ENCODE measurements at places on chromosomes 3 and 15.

DNA sequence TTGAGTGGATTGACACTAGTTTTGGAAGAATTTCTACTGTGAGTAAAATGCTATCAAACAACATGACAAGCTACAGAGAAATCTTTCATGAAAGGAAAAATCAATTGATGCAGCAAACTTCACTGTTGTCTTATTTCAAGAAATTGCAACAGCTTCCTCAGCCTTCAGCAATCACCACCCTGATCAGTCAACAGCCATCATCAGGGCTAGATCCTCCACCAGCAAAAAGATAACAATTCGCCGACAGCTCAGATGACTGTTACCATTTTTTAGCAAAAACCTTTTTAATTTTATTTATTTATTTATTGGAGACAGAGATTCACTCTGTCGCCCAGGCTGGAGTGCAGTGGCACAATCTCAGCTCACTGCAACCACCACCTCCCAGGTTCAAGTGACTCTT is 44.0 kb downstream of the MLH1 start:
- DNase-seq, result no peak

- peak; percentile 67 for DNase-seq
Measured at GRCh38 chr15:75801859-75802593, 41.2 kb upstream of the UBE2Q2 start.

DNA sequence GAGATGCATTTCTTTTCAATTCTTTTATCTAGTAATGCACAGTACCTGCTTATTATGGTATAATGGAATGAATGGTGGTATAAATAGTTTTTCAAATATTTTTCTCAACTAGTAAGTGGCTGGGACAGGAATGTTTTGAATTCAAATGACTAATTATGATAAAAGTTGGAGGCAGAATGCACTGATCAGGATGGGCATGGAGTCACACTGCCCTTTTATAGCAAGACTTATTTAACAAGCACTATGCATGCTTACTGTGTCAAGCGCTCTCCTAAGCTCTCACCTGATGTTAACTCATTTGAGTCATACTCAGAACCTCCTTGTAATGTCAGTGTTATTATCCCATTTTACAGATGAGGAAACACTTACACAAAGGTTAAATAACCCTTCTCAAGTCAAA is 221.8 kb downstream of the FEZF2 start:
- DNase-seq, result peak; percentile 43

DNA sequence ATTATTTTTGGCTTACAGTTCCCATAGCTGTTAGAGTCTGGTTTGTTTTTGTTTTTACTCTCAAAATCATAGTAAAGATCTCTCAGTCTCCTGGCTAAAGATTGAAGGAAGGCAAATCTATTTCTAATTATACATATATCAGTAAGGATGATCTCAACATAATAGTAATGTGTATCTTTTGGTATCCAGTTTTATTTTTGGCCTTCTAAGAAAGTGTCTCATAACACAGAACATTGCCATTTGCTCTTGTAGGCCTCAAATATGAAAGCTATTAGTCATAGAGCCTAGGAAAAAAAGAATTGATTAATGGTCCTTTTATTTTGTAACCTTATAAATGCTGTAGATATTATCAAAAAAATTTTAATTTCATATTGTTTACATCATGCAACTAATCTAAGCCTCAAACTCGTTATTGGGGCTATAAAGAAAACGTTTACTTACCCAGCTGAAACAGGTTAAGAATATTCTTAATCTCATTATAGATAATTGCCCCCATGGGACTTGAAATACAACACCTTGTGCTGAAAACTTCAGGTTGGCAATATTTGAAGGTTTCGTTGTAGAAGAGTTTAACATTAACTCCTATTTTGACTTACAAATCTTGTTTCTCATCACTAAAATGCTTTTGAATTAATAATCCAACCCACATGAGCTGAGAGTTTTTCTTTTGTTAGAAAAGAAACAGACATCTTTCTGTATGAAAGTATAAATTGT is 16.7 kb downstream of the FBXO45 start:
- DNase-seq, result no peak

DNA sequence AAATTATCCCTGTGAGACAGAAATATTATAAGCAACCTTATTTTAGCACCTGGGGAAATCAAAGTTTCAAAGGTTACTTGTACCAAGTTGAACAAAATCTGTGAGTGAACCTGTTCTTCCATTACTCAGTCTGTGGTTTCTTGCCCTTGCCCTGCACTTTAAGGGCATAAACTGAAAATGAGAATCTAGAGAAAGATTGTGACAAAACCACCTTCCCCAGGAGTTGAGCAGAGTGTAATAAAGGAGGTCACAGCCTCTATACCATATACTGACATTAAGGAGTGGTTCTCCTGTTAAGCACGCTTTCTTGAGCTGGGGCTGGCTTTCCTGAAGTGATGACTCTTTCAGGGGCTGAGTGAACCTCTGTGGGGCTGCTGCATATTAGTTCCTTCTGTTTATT is 143.4 kb downstream of the PDCD6IP start:
- DNase-seq, result no peak

- DNase-seq, result no peak
Measured at GRCh38 chr3:164365242-164365641, 713.1 kb downstream of the SI start.

DNA sequence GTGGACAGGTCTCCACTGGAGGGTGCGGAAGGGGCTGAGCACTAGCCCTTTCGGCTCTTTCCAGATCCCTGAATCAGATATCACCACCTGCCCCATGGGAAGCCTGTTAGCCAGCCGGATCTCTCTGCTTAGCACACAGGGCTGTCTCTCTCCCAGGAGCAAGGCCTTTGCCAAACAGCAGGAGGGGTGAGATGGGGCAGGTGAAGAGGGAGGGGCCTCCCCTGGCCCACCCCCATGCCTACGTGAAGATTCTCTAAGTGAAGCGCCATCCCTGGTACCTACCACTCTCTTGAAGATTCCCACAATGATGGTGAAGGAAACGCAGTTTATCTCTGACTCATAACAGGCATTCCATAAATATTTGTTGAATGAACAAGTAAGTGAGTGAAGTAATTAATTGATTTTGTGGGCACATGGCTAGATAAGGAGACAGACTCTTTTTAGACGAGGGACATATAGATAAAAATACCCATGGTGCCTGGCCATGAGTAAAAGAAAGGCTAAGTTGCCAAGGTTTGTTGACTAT is 19.6 kb upstream of the HCN4 start:
- peak; percentile 75 for DNase-seq

DNA sequence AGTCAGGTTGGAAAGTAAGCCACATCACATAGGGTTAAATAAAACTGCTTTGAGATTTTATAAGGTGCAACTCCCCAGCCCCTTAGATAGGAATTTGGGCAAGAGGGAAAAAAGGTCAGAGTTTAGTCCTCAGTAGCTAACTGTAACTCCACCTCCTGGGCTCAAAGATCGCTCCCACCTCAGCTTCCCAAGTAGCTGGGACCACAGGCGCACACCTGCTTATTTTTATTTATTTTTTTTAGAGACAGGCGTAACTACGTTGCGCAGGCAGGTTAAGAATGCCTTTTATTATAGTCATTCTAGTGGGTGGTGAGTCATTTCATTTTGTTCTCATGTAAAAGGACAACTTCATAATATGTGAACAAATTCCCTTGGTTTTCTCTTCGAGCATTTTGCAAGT is 14.7 kb downstream of the TM2D3 start:
- no peak for DNase-seq

DNA sequence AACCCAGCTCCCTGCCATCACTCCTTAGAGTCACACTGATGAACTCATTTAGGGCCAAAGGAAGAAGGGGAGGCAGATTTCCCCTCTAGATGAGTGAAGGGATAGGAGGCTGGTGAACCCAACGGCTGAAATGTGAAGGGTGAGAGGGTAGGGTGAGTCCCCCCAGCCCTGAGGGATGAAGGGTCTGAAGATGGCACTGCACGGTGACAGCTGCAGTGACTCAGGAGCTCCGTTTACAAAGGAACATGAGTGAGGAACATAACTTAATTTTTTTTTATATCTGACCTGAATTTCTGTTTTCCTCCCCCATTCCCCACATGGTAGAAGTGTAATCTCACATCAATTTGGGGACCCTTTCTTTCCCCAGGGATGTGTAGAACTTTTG is 14.0 kb downstream of the SNX33 start:
- peak; percentile 19 for DNase-seq

DNA sequence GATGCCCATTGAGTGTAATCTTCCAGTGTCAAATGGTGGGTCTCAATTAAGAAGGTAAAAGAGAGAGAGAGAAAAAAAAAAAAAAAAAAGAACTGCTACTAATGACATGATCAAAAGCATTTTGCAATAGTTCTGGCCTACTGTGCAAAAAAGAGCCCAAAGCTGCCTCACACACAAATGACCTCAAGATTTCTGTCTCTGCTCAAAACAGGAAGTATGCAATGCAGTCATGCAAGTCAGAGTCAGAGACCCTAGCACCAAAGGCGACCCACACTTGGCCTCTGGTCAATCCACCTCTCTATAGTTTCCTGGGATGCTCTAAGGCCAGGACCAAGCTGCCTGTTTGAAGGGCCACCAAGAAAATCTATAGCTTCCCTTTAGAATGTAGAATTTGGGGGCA is 323.5 kb downstream of the VPS13C start:
- DNase-seq, result no peak

GRCh38 chr15:94845390-94845716 is 614.0 kb downstream of the MCTP2 start:
- no peak for DNase-seq

DNA sequence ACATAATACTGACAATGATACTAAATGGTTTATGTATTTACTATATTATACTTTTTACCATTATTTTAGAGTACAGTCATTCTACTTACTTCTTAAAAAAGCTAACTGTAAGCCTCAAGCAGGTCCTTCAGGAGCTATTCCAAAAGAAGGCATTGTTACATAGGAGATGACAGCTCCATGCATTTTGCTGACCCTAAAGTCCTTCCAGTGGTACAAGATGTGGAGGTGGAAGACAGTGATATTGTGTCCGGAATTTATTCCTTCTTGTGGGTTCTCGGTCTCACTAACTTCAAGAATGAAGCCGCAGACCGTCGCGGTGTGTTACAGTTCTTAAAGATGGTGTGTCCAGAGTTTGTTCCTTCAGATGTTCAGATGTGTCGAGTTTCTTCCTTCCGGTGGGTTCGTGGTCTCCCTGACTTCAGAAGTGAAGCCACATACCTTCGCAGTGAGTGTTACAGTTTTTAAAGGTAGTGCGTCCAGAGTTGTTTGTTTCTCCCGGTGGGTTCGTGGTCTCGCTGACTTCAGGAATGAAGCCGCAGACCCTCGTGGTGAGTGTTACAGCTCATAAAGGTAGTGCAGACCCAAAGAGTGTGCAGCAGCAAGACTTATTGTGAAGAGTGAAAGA is 20.9 kb downstream of the AVEN start:
- no peak for DNase-seq

- DNase-seq, result peak; percentile 88
Measured at GRCh38 chr15:77420610-77421369, at the start of gene HMG20A. HMG20A (plus strand) TSS chr15:77420888; CDS start chr15:77458408, 37,520 bp downstream.

DNA sequence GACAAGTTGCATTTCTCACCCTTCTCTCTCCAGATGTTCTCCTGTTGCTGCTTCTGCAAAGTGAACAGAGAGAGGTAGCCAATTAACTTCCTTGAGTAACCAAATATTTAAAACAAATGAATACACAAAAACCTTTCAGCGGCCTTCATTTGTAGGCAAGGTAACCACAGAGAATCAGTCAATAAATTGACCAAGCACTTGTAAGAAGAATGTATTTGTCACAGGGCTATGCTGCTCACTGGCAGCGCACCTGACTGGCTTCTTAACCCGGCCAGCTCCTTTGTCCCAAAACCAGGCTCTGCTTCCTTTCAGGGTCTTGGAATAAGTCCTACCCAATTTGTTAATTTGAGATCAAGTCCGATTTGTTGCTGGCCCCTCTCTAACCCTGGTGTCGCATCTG is 43.5 kb upstream of the STXBP5L start:
- no peak for DNase-seq

- DNase-seq, result no peak
Measured at GRCh38 chr3:113698956-113699355, 2.5 kb upstream of the USF3 start.

Data from fibroblast of skin of right biceps (primary cell).